ENCODE measurements at places on chromosomes 7 and 10.
A peak's percentile ranks its signal among the peaks of the same experiment; 100 is the strongest.

DNA sequence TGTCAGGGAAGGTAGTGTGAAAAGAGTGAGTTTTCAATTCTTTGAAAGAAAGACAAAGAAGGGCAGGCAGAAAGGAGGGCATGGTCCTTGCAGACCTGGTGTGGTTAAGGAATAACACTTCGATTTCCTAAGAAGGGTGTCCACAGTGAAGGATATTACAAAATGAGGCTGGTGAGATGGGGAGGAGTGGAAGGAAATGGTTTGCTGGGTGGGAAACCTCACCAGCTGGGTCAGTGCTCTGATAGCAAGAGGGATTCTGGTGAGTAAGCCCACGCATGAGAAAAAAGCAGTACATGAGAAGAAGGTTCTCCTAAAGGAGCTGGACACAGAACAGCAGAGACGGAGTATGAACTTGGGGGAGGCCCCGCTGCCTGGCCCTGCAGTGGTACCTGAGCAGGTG lies 230.6 kb upstream of the PLXNA4 start:
- DNase-seq = no peak

GRCh38 chr7:70353330-70353945 lies 755.2 kb downstream of the AUTS2 start:
- DNase-seq = no peak

DNA sequence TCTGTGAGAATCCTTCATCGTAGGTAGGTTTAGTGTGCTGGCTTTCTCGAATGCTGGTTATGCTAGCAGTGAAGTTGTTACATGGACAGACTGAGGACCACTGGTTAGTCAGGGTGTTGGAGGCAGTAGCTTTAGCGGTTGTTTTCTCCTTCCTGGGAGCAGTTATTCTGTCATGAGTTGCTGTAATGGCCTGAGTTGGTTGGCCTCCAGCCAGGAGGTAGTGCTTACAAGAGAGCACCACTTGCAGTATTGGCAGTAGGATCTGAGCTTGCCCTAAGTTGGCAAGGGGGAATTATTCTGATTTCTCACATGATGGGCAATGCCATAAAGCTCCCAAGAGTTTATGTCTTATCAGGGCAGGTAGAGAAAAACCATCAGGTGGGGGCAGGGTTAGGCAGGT lies 58.0 kb downstream of the IPMK start:
- peak; percentile 14 for DNase-seq

- DNase-seq = peak; percentile 86
Measured at GRCh38 chr10:132382231-132382922, 14.6 kb upstream of the PWWP2B start.

DNA sequence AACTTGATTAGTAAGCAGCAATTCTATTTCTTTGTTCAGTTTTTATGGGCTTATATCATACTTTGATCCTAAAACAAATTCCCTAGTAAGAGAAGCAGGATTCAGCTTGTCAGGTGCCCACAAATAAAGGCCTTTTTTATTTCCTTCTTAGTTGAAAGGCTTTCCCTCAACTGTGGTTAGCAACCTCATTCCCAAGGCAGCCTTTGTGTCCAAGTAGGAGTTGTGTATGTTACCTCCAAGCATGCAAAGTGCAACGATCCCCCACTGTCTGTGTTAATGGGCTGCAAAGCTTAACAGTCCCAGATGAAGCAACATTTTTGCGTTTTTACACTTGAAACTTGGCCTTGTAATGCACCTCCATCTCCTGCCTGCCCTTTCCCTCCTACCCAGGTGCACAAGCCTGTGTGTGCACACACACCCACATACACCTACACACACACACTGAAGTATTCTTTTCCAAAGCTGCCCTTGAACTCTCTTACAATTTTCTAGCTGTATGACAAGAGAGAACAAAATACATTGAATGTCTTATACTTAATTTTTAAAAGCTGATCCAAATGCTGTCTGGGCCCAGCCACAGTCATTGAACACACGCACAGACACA lies 278.2 kb downstream of the SNX13 start:
- DNase-seq = peak; percentile 47

DNA sequence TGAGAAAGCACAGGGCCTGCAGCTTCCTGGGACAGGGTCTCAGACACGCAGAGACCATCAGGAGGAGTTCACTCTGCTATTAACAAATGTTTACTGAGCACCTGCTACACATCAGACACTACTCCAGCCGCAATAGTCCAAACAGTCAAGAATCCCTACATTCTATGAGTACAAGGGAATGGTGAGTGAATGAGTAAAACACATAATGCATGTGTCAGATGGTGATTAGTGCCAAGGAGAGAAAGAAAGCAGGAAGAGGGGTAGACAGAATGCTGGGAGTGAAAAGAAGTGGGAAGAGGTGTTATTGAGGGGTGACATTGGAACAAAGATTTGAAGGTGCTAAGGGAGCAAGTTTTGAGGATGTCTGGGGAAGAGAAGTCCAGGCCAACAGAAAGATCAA lies 634.2 kb upstream of the GALNT17 start:
- DNase-seq = no peak

GRCh38 chr7:16891874-16892643 lies 10.3 kb upstream of the AGR3 start:
- no peak for DNase-seq

DNA sequence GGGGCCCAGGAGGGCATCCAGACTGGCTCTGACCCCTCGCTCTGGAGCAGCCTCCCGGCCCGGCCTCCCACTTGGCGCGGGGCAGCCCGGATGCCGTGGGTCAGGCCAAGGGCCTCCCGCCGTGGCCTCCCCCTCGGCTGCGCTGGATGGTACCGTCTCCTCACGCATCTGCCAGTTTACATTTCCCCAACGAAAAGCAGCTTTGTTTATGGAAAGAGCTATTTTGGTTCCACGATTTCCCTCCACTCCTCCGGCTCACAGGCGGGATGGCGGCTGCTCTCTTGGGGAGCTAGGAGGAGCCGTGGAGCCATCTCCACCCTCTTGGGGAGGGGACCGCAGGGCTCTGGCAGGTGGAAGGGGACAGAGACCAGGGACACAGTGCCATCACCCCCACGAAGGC lies 93.2 kb upstream of the MYL10 start:
- DNase-seq = no peak

- no peak for DNase-seq
Measured at GRCh38 chr7:138752518-138753149, 45.2 kb upstream of the TMEM213 start.

DNA sequence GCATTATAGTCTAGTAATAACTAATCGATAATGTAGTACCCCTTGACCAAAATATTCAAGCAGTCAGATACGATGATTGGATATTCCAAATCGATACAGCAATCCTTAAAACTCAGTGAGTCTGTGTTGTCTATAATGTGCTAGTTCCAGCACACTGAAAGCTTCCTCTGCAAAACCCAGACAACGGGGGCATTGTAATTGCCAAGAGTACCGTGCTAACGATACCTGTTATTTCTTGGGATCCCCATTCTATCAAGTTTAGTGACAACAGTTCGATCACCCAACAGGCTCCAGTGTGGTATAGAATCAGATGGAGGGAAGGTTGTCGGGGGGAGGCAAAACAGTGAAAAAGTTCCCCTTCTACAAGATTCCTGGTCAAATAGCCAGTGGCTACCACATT lies 865 bp downstream of the ZNF438 start:
- DNase-seq = no peak

GRCh38 chr7:87480386-87480785 lies 4.9 kb upstream of the ABCB4 start:
- DNase-seq = peak; percentile 55

- DNase-seq = no peak
Measured at GRCh38 chr7:155728116-155728515, 83.7 kb downstream of the RBM33 start.

DNA sequence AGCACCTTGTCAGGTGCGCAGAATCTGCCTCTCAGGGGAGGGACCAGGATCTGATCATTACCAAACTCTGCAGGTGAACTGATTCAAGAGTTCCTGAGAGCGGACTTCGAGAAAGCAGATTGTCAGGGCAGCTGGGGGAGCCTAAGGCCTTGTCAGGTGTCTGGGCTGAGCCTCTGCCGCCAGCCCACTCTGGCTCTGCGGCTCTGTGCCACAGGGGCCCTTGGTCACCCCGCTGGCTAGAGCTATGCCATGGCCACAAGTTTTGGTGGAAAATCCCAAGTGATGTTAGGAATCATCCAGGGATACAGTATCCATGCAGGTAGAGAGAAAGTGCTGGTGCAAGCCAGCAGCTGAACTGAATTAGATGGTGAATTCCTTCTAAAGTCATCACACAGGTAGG lies 4.2 kb downstream of the ADAMTS14 start:
- no peak for DNase-seq

- peak; percentile 85 for DNase-seq
Measured at GRCh38 chr7:90474284-90475210, 5.1 kb downstream of the PTTG1IP2 start.

- DNase-seq = no peak
Measured at GRCh38 chr7:14598978-14599377, 303.6 kb downstream of the DGKB start.

Measured in EH (cell line).